ENCODE measurements at places on chromosomes 6 and 20.

DNA sequence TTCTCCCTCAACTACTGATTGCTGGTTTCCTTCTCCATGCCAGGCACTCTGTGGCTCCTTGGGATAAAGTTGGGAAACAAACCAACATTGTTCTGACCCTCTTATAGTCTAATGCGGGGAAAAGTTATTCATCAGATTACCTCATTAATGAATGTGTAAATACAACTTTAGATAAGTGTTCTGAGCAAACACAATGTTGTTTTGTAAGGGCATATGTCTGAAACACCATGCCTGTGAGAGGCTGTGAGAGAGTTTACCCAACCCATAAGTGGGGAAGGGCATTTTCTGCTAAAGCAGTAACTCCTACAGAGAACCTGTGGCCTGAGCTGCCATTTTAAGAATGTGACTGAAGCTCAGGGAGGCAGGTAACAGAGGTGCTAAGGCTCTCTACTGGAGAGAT lies 283.5 kb downstream of the KHDC1L start:
- DNase-seq, result no peak

DNA sequence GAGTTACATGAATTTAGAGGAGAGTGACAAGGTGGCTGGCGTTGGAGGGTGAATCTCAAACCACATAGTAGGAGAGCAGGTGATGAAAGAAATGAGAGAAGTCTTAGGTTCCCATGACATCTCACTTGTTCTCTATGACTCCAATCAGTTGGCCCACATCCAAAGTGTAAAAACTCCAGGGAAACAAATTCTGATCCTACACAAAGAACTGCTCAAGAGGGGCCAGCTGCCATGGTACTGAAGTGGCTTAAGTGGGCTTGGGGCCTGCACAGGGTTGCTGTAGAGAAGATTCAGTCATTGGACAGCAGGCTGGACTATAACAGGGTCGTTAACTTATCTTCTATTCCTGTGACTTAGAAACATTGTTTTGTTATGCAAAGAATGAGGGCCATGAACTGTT lies 7.6 kb upstream of the ADGRF4 start:
- no peak for DNase-seq

DNA sequence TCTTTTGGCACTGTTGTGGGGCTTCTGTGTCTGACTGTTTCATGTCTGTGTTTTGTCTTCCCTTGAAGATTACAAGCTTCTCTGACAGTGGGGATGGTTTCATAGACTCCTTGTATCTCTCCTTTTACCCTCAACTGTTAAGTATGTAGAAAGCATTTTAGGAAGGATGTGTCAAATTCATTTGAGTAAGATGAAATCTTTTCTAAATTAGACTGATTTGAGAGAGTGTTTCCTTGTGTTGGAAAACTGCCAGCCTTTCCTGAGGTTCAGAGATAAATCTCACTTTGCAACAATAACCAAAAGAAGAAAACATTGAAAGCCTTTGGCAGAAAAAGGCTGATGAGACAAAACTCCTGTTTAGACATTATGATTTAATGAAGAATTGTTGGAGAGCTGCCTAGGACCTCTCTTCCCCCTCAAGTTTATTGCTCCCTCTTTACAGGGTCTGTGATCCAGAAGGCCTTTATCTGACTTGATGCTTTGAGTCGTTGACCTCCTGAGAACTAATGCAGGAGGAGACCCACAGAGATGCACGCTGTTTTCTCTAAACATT lies 68.3 kb downstream of the ANKS1A start:
- no peak for DNase-seq

GRCh38 chr6:2110504-2110903 lies 134.9 kb downstream of the GMDS start:
- DNase-seq, result no peak

- no peak for DNase-seq
Measured at GRCh38 chr20:15703171-15703911, 869.9 kb downstream of the KIF16B start.

DNA sequence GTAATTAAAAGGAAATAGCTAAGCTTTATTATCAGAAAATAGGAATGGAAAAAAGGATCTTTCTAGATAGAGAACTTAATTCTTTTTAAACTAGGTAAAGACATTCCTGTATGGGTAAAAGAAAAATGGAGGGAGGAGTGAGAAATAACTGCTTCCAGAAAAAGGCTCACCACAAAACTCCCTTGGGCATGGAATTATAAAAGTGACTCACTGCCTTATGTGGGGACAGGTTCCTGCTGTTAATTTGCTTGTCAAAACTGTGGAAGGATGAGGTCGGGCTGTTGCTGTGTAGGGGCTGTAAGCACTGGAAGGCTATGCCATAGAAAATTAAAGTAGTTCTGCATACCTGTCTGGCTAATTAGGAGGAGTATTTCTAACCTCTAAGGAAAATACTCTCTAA lies 158.7 kb downstream of the UBE3D start:
- no peak for DNase-seq

GRCh38 chr6:42404484-42404883 lies 47.2 kb downstream of the TRERF1 start:
- DNase-seq, result peak; percentile 49

DNA sequence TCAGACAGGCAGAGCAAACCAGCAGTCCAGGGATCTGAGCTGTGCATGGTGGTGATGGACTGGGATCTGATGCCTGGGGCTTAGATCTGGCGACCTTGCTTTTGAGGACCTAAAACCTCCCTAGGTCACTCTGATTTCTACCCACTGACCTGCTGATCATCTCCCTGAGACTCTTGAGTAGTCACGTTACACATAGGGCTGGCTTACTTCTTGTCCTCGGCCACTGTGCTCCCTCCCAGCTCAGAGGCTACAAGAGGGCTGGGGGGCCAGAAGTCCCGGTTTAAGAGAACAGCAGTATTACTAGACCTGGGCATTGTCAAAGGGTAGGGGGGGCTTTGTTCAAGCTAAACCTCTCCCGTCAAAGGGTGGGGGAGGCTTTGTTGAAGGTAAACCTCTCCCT lies 5.5 kb downstream of the DYNLT1 start:
- DNase-seq, result no peak

- DNase-seq, result no peak
Measured at GRCh38 chr20:45452772-45453691, 16.5 kb upstream of the WFDC2 start.

GRCh38 chr6:27280540-27281000 lies 31.5 kb downstream of the POM121L2 start:
- no peak for DNase-seq

DNA sequence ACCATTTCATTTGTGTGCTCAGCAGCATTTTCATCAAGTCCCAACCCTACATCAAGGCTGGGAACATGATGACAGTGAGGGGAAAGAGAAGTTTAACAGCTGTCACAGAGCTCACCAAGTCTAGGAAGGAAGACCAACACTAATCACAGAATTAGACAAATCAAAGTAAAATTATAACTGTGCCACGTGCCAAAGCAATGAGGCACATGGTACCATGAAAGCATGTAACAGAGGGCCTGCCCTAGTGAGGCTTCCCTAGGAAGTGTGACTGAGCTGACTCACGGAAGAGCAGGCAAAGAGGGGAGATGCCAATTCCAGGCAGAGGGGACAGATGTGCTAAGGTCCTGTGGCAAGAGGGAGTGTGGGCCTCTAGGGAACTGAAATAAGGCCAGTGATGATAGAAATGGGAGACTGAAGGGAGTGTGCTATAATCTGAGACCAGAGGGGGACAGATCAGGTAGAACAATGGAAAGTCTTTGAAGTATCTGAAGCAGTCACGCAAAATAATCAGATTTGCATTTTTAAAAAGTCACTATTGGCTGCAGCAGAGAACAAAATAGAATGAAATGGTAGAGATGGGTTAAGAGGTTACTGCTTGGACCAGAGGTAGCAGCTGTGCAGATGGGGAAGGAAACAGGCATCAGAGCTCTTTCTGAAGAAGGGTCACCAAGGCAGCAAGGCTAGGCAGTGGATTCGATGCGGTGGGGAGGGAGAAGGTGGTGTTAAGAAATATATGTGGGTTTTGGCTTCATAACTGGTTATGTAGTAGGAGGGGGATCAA lies 86.8 kb downstream of the GPR6 start:
- DNase-seq, result no peak

DNA sequence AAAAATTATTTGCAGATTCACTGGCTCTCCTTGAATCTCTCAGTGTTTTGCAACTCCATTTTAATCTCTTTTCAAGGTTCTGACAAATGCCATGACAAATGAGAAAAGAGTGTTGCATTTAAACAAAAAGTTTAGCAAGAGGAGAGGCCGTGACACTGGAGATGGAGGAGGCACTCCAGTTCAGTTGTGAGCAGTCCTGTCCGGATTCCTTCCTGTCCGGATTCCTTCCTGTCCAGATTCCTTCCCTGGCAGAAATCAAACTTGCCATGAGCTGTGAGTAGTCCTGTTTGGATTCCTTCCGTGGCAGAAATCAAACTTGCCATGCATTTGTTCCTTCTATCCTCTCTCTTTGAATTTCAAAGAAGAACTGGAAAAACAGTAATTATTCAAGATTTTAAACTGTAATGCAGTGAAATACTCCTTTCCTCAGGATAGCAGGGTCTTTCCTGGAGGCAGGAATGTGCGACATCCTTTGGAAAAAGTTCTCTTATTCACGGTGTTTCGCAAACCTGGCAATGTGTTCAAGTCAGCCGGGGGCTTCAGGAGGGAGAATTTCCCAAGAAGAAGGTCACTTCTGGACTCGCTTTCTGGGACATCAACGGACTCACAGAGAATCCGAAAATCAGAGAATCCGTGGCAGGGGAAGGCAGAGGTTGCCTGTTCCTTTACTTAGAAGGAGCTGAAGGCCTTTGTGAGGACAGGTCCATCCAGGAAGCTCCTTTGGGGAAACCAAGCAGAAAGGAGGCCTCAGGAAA lies 48.7 kb upstream of the DACT2 start:
- no peak for DNase-seq

- DNase-seq, result no peak
Measured at GRCh38 chr6:71053475-71053874, 96.6 kb upstream of the B3GAT2 start.

GRCh38 chr20:11553603-11554002 lies 364.1 kb upstream of the BTBD3 start:
- DNase-seq, result no peak

GRCh38 chr6:98944598-98945081 lies 3.1 kb downstream of the FBXL4 start:
- no peak for DNase-seq
